ENCODE measurements at places on chromosomes 2 and 18.

DNA sequence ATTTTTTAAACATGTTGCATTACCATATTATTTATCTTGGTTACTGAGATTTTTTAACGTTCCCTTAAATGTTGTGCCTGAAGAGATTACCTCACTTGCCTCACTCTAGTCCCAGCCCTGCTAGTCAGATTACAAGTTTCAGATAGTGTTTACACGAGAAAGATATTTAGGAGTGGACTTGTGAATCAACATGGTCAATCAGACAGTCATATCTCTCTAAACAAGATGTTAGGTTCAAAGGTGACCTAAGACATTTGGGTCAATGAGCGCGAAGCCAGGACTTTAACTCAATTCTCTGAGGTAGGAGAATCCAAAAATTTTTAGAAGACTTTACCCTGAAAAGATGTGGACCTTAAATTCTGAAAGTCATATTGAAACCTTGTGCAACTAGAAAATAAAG is 14.8 kb upstream of the CALCRL start:
- no peak for DNase-seq

- DNase-seq, result no peak
Measured at GRCh38 chr2:154466226-154466625, 232.3 kb upstream of the KCNJ3 start.

DNA sequence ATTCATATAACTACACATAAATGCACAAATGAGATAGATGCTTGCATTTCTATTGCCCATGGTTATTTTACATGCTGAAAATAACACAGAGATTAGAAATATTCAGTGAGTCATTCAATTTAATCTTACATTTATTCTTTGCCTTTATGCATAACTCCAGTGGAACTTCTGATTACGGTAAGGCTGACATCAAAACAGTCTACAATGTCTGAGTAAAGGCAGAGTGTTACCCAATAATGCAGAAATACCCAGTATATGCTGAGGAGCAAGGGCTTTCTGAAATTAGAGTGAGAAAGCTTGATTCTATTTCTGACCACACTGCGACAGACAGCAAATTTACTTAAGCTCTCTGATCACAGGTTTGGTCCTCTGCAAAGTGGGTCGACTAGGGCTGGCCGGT is 9.2 kb downstream of the NMI start:
- DNase-seq, result no peak

- no peak for DNase-seq
Measured at GRCh38 chr2:69196327-69197117, 183.5 kb downstream of the ANTXR1 start.

GRCh38 chr2:9967053-9967775 is 15.7 kb downstream of the GRHL1 start:
- DNase-seq, result no peak

- DNase-seq, result no peak
Measured at GRCh38 chr2:233758141-233758540, 1.9 kb upstream of the UGT1A1 start.

GRCh38 chr18:63909870-63910269 is 2.1 kb downstream of the SERPINB10 start:
- no peak for DNase-seq

DNA sequence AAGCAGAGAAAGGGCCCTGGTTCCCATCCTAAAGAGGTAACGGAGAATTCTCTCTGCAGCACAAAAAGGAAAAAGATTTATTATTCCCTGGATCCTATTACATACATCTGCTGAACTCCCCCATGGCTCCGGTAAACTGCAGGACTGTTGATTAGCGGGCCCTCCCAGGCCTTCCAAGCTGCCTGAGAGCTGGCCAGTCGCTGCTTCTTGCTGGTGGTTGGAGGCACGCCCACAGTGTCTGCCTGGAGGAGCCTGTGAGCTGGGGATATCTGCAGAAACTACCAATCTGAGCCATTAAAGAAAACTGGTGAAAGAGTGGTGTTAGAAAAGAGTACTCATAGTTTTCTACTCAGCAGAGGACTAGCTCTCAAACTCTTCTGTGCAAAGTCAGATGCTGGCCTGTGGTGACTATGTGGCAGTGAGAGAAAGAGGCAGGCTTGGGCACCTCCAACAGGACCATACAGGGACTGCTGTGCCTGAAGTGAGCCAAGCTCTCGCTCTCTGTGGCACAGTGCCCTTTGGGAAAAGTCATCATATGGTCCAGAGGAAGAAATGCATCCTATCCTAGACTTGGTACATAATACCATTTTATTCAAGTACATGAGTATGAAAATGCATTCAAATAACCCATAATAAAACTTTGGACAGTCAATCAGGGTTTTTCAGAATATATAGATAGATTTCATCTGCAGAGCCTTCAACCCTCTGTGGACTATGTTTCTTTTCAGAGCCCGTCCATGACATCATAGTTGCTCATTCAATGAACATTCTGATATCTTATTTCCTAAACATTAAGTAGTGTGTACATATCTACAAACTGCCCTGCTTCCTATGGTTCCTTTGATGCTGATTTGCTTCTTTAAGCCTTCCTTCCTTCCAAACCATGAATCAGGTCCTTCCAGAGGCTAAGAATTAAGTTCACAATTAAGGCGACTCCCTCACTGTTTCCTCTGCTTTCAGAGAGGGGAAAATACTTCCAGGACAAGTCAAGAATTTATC is 242.0 kb upstream of the LYPD1 start:
- no peak for DNase-seq

DNA sequence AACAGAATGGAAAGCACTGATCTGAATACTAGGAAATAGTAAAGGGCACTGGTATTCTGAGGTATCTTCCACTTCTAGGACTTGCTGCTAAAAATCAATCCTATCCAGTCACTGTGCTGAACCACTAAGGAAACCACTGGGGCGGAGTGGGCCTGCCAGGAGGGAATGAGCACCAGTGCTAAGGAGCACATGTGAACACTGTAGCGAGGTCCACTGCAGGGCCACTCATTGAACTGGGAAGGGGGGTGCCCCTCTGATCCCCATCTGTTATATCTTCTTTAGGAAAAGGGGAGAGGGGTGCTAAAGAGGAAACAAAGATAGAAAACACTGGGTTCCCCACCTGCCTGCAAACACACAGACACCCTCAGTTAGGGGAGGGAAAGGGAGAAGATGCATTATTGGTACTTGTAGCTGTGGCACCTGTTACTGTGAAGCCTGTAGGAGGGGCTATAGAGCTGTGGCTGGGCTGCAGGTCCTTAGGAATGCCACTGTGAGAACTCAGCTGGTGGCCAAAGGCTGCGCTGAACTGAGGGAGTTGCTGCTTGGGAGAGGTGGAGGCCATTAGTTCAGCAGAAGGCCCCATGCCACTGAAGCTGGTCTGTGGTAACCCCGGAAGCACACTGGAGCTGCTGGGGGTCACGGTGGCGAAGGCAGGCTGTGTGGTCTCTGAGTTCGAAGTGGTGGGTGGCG is 81.8 kb downstream of the INO80D start:
- no peak for DNase-seq

GRCh38 chr18:64179556-64180080 is 30.7 kb upstream of the LINC00305 start:
- no peak for DNase-seq

DNA sequence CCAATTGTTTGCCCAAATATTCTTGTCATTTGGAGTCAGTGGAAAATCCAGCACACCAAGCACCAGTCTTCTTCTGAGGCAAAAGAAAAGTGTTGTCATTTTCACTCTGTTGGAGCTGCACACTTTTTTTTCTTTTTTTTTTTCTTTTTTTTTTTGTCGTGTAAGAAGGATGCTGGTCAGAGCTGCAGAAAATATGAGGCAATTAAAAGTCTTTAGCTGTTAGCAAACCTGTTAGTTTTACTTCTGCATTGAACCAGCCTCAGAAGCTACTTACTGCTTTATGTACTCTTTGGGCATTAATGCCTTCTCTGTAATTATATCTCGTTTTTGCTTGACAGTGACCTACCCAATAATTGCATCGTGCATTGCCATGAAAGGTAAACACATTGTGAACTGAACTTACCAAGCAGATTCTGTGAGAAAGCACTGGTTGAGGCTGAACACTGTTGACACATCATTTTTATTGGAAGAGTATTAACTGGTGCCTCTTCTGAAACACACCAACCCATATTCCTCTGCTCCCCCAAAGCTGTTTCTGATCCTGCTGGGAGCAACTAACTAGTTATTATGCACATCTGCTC is 165.4 kb downstream of the CAPN13 start:
- DNase-seq, result no peak

DNA sequence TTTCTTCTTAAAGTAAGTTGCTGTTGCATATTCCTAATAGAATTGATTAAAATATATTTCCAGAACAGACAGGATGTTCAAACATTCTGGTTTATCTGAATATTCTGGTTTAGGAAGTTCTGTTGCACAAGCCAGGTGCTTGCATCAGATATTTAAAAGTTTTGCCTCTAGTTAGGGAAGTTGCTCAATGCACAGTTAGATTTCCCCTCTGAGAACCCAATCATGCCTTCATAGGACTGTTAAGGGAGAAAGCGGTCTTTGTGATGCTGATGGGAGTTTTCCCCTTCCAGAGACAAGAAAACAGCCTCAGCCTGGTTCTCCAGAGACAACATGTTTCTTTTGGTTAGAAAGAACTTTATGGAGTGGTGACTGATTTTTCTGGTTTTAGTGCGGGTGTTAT is 65.6 kb upstream of the REV1 start:
- no peak for DNase-seq

DNA sequence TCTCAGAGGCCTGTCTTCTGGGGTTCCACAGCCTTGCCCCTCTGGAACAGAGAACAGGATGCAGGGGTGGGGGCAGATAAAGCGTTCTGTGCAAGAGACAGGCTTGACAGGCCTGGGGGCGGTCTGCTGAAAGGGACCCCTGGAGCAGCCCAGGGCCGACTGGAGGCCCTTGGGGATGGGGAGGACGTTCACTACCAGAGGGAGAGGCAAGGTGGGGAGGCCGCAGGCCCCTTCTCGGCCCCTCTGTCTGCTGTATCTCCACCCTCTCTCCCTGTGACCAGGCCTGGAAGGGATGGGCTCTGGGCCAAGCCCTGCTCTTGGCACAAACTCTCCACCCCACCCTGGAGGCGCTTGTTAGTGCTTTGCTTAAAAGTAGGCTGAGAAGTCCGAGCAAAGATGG is 27.3 kb upstream of the INHBB start:
- no peak for DNase-seq

- no peak for DNase-seq
Measured at GRCh38 chr2:33014268-33014667, 67.5 kb downstream of the LTBP1 start.

DNA sequence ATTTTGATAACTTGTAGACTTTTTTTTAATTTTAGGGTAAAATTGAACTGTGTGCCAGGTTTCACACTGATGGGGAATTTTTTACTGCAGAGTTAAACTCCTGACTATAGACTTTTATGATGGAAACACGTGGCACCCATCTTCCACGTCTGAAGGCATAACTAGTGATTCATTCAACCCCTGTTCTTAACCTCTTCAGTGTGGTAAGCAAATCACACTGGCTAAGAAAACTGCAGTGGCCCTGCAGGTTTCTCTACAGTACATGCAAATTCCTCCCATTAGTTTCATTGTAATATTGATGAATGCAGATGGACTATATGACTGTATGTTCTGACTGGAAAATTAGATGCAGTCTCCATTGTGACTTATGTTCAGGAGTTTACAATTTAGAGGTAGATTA is 47.2 kb downstream of the SMAD4 start:
- no peak for DNase-seq

- DNase-seq, result no peak
Measured at GRCh38 chr2:197939787-197940186, 135.4 kb downstream of the PLCL1 start.
